ENCODE measurements at places on chromosomes 2 and 18. TPM values are rescaled to one million over a fixed set of nuclear protein-coding genes. Genes with fewer than 3 reads are reported as not detected.
A peak's percentile ranks its signal among the peaks of the same experiment; 100 is the strongest.

AGXT gene
- not detected for total RNA-seq

DNA sequence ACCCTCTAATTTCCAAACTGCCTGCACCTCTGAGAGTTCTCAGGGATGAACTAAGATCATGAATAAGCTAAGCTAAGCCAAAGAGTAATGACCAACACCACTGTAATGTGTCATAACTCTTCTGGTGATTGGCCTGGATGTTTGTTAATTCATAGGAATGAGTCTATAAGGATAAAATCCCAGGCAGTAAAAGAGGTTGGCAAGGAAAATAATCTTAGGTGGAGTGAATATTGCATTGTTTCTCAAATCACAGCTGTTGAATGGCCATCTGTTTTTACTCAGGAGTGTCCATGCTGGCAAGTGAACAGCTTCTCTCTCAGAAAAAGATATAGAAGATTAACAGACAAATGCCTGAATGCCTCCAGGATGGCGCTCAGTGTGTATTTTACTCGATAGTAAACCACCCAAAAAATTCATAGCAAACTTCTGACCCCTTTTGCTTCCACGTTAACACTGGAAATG, 60.8 kb upstream of the GLS start:
- no peak for DNase-seq
- H3K4me3 ChIP-seq = no peak overlapping the region
- no peaks in the 10 kb centered on the region for H3K27me3 ChIP-seq
- H3K4me1 ChIP-seq = peaks cover 28% of the 10 kb centered on the region
- H3K27ac ChIP-seq = peak overlapping the region; percentile 52
- no peaks in the 10 kb centered on the region for H3K36me3 ChIP-seq

METTL4 gene
- 9.6 TPM for total RNA-seq

DNA sequence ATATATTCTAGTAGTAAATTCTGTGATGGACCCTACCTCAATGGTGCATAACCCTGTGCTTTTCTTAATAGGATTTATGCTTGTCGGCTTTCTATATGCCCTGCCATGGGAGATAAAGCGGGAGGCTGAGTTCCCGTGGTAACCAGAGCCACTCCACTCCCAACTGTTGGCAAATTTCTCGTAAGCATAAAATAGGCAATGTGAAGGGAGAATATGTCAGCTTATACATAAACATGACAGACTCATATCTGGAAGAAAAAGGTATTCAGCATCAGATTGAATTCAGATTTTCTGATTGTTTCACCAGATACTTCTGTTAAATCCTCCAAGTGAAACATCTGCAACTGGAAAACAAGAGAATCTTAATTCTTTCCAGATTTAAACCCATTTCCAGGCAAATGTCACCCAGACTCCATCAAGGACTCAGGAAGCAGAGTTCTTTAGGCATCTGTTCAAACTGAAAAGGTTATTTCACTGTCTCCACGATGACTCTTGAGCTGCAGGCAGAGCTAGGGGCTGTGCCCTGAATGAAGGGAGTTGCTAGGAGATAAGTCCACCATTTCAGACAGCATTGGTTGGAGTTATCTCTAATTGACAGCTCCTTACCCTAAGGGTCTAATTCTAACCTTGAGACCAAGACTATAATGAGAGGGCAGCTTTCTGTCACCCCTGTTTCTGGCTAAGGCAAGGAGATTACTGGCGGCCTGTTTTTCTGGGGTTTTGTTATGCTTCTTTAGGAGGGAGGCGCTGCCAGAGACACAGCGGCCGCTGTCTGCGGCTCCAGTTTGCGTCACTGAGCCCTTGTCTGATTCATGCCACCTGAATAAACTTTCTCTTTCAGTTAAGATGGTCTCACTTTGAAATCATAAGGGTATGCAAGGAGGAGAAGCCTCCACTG, 381.3 kb downstream of the SOX11 start:
- H3K27me3 ChIP-seq = no peaks in the 10 kb centered on the region
- peak overlapping the region; percentile 47 for H3K4me3 ChIP-seq
- DNase-seq = no peak
- H3K4me1 ChIP-seq = peaks cover 44% of the 10 kb centered on the region
- H3K27ac ChIP-seq = peak overlapping the region; percentile 85

Data from mesothelial cell of epicardium (in vitro differentiated cells).